ENCODE measurements at places on chromosomes 5 and 9.
A peak's percentile ranks its signal among the peaks of the same experiment; 100 is the strongest.

- DNase-seq, result no peak
Observed at GRCh38 chr5:178333821-178334481, 101.3 kb upstream of the PHYKPL start.

DNA sequence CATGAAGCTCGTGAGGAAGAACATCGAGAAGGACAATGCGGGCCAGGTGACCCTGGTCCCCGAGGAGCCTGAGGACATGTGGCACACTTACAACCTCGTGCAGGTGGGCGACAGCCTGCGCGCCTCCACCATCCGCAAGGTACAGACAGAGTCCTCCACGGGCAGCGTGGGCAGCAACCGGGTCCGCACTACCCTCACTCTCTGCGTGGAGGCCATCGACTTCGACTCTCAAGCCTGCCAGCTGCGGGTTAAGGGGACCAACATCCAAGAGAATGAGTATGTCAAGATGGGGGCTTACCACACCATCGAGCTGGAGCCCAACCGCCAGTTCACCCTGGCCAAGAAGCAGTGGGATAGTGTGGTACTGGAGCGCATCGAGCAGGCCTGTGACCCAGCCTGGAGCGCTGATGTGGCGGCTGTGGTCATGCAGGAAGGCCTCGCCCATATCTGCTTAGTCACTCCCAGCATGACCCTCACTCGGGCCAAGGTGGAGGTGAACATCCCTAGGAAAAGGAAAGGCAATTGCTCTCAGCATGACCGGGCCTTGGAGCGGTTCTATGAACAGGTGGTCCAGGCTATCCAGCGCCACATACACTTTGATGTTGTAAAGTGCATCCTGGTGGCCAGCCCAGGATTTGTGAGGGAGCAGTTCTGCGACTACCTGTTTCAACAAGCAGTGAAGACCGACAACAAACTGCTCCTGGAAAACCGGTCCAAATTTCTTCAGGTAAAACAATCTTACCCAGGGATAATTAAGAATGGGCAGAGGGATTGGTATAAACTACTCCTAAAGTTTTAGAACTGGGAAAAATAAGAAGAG is 12.9 kb downstream of the ITGA1 start:
- peak; percentile 17 for DNase-seq

DNA sequence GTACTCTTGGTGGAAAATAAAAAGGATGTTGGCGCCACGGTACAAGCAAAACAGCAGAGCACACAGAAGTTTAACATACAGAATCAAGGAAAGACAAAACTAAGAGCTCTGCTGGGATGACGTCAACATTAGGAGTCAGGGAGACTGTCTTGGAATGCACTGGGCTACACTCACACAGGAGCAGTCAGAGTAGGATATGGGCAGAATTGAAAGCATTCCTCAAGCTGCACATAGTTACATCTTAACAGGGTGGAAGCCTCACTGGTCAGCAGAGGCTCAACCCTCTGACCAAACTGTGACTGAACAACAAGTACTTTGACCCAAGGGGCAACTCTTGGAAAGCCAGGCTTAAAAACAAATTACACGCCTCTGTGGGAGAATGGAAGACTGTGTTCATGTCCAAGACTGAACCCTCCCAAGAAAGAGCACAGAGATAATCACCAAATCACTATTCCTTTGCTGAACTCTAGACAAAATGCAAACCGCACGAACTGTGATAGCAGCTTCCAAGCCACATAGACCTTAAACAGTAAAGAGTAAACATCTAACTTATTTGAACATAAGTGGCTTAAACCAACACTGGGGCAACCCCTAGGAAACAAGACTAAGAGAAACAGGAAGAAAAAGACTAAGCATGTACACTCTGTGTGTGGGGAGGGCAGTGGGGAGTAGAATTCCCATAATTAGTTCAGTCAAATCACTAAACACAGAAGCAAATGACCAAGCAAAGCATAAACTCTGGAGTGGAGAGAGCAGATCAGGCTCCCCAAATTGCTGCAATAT is 772.7 kb downstream of the PRELID2 start:
- peak; percentile 5 for DNase-seq

DNA sequence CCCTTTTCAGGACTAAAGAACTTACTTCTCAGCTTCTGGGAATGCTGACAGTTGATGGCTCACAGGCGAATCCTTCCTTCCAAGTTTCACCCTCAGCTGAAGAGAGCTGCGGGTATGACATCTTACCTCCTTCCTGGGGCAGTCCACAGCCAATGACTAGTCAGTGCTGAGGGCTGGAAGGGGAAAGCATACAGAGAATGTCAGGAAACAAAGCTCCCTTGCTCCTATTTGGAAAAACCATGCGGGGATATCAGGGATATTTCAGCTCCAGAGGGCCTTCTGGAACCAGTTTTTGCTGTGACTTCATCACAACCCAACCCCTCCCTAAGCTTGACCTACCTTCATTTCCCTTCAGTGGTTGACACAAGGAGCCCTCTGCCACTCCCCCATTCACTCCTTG is 15.7 kb downstream of the FTMT start:
- no peak for DNase-seq

Data from neural crest cell (in vitro differentiated cells).